ENCODE measurements at places on chromosomes 5 and 9.

GRCh38 chr5:52107210-52107905, 680.4 kb upstream of the ITGA1 start:
- no peaks in the 10 kb centered on the region for H3K27me3 ChIP-seq
- no peaks in the 10 kb centered on the region for H3K36me3 ChIP-seq
- no peak overlapping the region for H3K4me3 ChIP-seq
- no peak overlapping the region for H3K27ac ChIP-seq
- no peaks in the 10 kb centered on the region for H3K4me1 ChIP-seq

GRCh38 chr5:62731022-62731421, 152.4 kb downstream of the LRRC70 start:
- H3K4me3 ChIP-seq, result no peak overlapping the region
- H3K27ac ChIP-seq, result no peak overlapping the region
- DNase-seq, result no peak
- no peaks in the 10 kb centered on the region for H3K27me3 ChIP-seq

DNA sequence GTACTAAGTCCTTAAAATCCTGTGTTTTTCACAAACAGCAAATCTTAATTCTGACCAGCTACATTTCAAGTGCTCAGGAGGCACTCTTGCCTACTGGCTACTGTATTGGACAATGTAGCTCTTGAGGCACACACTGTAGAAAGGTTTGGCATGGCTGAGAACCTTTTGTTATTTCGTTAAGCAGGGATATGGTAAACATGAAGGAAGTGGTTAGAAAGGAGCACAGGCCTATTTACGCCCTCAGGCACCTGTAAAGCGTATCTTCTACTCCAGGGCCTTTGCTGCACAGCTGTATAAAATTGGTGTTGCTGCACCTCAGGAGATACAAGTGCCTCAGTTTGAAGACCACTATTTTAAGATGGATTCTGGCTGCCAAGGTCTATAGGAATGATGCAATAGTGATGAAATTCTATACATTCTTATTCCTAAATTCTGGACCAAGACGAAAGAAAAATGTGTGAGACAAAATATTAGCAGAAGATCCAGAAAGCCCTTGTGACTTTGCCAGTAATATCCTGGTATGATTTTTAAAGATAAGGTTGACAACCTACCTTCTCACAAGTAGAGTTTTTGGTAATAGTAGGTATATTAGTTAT, 9.3 kb upstream of the OTULIN start:
- no peaks in the 10 kb centered on the region for H3K27me3 ChIP-seq
- no peak overlapping the region for H3K4me3 ChIP-seq
- DNase-seq, result no peak
- no peaks in the 10 kb centered on the region for H3K4me1 ChIP-seq

DNA sequence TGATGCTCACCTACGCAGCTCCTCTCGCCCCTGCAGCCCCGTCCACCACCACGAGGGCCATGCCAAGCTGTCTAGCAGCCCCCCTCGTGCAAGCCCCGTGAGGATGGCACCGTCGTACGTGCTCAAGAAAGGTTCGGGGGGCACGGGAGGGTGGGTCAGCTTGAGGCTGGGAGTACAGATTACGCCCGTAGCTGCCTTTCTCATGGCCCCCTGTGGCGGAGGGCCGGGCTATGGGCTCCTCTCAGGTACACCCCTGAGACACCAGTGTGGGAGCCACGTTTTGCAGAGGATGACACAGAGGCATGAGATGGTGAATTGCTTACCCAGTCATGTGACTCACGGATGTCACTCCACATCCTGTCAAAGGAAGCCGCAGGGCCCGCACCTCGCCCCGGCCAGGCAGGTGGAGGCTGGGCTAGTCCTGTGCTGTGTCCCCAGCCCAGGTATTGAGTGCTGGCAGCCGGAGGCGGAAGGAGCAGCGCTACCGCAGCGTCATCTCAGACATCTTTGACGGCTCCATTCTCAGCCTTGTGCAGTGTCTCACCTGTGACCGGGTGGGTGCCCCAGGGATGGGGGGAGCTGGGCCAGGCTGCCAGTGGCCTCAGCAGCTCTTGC, 33.7 kb downstream of the USP20 start:
- no peak overlapping the region for H3K27ac ChIP-seq
- no peaks in the 10 kb centered on the region for H3K36me3 ChIP-seq
- no peaks in the 10 kb centered on the region for H3K27me3 ChIP-seq
- no peak for DNase-seq
- H3K4me3 ChIP-seq, result no peak overlapping the region
- H3K4me1 ChIP-seq, result no peaks in the 10 kb centered on the region

- H3K27me3 ChIP-seq, result no peaks in the 10 kb centered on the region
- DNase-seq, result no peak
- no peaks in the 10 kb centered on the region for H3K36me3 ChIP-seq
- H3K27ac ChIP-seq, result no peak overlapping the region
- no peaks in the 10 kb centered on the region for H3K4me1 ChIP-seq
These were observed 11.0 kb downstream of the RGS3 start for GRCh38 chr9:113474360-113475028.

- no peaks in the 10 kb centered on the region for H3K4me1 ChIP-seq
- no peaks in the 10 kb centered on the region for H3K36me3 ChIP-seq
- no peaks in the 10 kb centered on the region for H3K27me3 ChIP-seq
- DNase-seq, result no peak
- H3K4me3 ChIP-seq, result no peak overlapping the region
These were observed 41.8 kb downstream of the CDO1 start for GRCh38 chr5:115774684-115775083.

GRCh38 chr5:160616712-160617497, 195.2 kb downstream of the PTTG1 start:
- H3K27me3 ChIP-seq, result no peaks in the 10 kb centered on the region
- DNase-seq, result no peak
- H3K4me3 ChIP-seq, result no peak overlapping the region
- H3K27ac ChIP-seq, result no peak overlapping the region

DNA sequence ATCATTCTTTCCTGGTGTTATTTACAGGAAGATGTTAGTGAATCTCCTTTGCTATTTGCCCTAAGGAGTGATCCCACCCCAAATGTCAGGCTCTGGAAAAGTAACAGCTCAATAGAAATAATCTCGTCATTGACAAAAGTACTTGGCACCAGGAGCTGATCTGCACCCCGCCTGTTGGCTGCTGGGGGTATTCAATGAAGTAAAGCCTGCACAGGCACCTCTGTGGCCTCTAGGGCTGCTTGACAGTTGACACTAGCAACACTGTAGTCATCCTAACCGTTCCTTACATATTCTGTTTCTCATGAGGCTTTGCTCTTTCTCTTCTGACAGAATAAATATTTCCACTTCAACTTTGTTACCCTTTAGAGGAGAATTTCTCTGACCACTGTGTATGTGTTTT, 103.4 kb downstream of the DOCK2 start:
- no peaks in the 10 kb centered on the region for H3K36me3 ChIP-seq
- no peaks in the 10 kb centered on the region for H3K27me3 ChIP-seq
- H3K4me1 ChIP-seq, result no peaks in the 10 kb centered on the region
- H3K4me3 ChIP-seq, result no peak overlapping the region
- DNase-seq, result no peak

GRCh38 chr9:80028501-80028900, 456.7 kb downstream of the TLE4 start:
- no peaks in the 10 kb centered on the region for H3K4me1 ChIP-seq
- DNase-seq, result no peak
- H3K27me3 ChIP-seq, result no peaks in the 10 kb centered on the region
- no peaks in the 10 kb centered on the region for H3K36me3 ChIP-seq

- DNase-seq, result no peak
- H3K27ac ChIP-seq, result no peak overlapping the region
- H3K36me3 ChIP-seq, result no peaks in the 10 kb centered on the region
- H3K27me3 ChIP-seq, result no peaks in the 10 kb centered on the region
These were observed 64.4 kb upstream of the SPATA31E1 start for GRCh38 chr9:87818308-87818707.

- no peaks in the 10 kb centered on the region for H3K36me3 ChIP-seq
- no peaks in the 10 kb centered on the region for H3K27me3 ChIP-seq
- no peak for DNase-seq
- no peak overlapping the region for H3K27ac ChIP-seq
These were observed 111.6 kb downstream of the ZNF608 start for GRCh38 chr5:124634741-124635323.

- peaks cover 48% of the 10 kb centered on the region for H3K4me1 ChIP-seq
- no peak for DNase-seq
- H3K4me3 ChIP-seq, result no peak overlapping the region
- H3K27me3 ChIP-seq, result no peaks in the 10 kb centered on the region
- peak overlapping the region; percentile 84 for H3K27ac ChIP-seq
These were observed 151.5 kb downstream of the RGS3 start for GRCh38 chr9:113614843-113615648.

DNA sequence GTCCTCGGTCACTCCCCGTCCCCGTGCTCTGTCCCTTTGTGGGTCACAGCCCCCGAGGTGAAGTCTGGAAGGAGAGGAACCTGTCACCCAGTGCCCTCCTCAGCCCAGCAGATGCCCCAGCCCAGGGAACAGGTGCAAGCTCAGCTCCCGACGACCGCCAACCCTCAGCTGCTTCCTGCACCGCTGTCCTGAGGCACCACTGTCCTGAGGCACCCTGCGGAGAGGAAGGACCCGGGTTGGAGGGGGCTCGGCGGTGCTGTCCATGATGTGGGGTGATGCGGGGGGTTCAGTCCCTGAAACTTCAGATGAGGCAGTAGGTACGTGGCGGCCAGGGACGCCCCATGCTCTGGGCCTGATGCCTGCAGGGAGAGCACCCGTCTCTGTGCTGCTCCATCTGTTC, 81.4 kb downstream of the COL5A1 start:
- no peak overlapping the region for H3K4me3 ChIP-seq
- H3K27ac ChIP-seq, result peak overlapping the region; percentile 63
- H3K27me3 ChIP-seq, result no peaks in the 10 kb centered on the region
- H3K36me3 ChIP-seq, result no peaks in the 10 kb centered on the region

GRCh38 chr5:30662373-30662772, 531.1 kb upstream of the CDH6 start:
- H3K4me1 ChIP-seq, result no peaks in the 10 kb centered on the region
- no peaks in the 10 kb centered on the region for H3K27me3 ChIP-seq
- no peak overlapping the region for H3K27ac ChIP-seq
- no peaks in the 10 kb centered on the region for H3K36me3 ChIP-seq

DNA sequence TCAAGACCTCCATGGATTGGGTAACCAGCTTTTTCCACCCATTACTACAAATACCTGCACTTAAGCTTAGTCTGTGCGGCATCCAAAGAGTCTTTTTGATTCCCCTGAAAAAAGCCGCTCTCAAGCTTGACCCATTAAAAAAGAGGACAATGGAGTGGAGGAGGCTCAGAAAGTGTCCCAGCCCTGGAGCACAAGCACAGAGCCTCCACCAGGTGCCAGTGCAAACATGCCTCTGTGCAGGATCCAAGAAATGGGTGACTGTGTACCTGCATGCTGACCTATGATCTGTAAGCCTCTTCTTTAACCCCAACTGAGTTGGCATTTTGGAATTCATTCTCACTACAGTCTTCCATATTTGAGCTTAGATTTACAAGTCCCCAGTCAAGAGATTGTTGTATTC, 168.3 kb upstream of the TLE4 start:
- H3K27ac ChIP-seq, result no peak overlapping the region
- no peak for DNase-seq
- no peaks in the 10 kb centered on the region for H3K36me3 ChIP-seq
- no peaks in the 10 kb centered on the region for H3K27me3 ChIP-seq

- no peak overlapping the region for H3K4me3 ChIP-seq
- no peak overlapping the region for H3K27ac ChIP-seq
- DNase-seq, result no peak
- H3K27me3 ChIP-seq, result no peaks in the 10 kb centered on the region
- no peaks in the 10 kb centered on the region for H3K4me1 ChIP-seq
These were observed 11.8 kb upstream of the FCN1 start for GRCh38 chr9:134929193-134930158.

DNA sequence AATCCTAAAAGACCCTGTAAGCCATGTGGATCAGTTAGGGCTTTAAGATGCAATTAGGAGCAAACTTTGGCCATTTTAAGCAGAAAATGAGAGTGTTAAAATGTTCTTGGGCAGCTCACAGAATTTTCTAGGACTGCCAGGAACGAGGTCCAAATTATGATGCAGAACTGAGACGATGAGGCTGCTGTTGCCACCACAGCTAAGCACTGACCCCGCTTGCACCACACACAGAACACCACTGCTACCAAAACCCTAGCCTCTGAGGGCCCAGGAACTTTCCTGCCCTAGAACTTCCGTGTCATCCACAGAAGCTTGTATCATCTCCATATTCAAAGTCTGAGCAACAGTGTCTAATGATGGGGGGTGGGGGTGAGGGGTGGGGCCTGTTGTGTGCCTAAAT, 41.0 kb upstream of the PCSK1 start:
- DNase-seq, result no peak
- no peak overlapping the region for H3K4me3 ChIP-seq
- no peaks in the 10 kb centered on the region for H3K36me3 ChIP-seq
- H3K4me1 ChIP-seq, result no peaks in the 10 kb centered on the region

GRCh38 chr5:125603321-125603720, 819.9 kb upstream of the GRAMD2B start:
- no peaks in the 10 kb centered on the region for H3K4me1 ChIP-seq
- no peaks in the 10 kb centered on the region for H3K27me3 ChIP-seq
- H3K4me3 ChIP-seq, result no peak overlapping the region
- H3K36me3 ChIP-seq, result no peaks in the 10 kb centered on the region
- H3K27ac ChIP-seq, result no peak overlapping the region

GRCh38 chr5:95134326-95134725, 150.6 kb downstream of the MCTP1 start:
- no peaks in the 10 kb centered on the region for H3K4me1 ChIP-seq
- no peaks in the 10 kb centered on the region for H3K36me3 ChIP-seq
- H3K27ac ChIP-seq, result no peak overlapping the region
- H3K27me3 ChIP-seq, result no peaks in the 10 kb centered on the region
- H3K4me3 ChIP-seq, result no peak overlapping the region

DNA sequence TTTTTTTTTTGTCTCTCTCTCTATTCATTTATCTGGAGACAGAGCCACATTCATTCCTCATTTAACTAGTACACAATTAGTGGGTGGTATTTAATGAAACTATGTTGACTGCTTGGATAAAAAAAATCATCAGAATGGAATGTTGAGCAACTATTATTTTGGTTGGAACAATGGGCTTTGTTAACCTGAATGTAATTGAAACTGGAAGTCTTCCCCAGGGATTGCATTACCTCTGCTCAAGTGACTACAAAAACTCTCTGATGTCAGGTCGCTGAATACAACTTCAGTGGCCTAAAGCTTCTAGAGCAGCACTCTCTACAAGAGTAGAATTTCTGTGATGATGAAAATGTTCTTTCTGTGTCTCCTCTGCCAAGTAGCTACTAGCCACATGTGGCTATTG, 295.8 kb downstream of the DEPDC1B start:
- no peaks in the 10 kb centered on the region for H3K36me3 ChIP-seq
- DNase-seq, result no peak
- no peak overlapping the region for H3K4me3 ChIP-seq
- H3K27ac ChIP-seq, result no peak overlapping the region
- no peaks in the 10 kb centered on the region for H3K27me3 ChIP-seq

DNA sequence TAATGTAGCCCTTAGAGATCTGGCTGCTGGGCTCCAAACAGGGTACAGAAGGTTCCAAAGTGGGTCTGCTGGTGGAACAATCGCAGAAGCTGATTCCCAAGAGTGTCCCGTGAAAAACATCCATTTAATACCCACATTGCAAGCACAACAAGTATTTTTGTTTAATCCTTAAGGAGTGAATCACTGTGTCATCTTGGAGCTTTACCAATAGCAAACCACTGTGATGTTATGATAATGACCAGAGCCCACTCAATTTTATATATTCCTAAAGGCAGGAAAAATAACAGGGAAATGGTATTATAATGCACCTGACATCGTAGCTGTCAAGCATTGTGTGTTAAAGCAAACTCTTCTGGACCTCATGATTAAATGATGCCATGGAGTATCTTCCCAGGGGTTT, 291.9 kb downstream of the FBXL7 start:
- H3K4me1 ChIP-seq, result peaks cover 30% of the 10 kb centered on the region
- H3K27me3 ChIP-seq, result no peaks in the 10 kb centered on the region
- no peak overlapping the region for H3K27ac ChIP-seq
- no peak overlapping the region for H3K4me3 ChIP-seq
- no peak for DNase-seq
